ENCODE measurements at places on chromosomes 13 and 19.

DNA sequence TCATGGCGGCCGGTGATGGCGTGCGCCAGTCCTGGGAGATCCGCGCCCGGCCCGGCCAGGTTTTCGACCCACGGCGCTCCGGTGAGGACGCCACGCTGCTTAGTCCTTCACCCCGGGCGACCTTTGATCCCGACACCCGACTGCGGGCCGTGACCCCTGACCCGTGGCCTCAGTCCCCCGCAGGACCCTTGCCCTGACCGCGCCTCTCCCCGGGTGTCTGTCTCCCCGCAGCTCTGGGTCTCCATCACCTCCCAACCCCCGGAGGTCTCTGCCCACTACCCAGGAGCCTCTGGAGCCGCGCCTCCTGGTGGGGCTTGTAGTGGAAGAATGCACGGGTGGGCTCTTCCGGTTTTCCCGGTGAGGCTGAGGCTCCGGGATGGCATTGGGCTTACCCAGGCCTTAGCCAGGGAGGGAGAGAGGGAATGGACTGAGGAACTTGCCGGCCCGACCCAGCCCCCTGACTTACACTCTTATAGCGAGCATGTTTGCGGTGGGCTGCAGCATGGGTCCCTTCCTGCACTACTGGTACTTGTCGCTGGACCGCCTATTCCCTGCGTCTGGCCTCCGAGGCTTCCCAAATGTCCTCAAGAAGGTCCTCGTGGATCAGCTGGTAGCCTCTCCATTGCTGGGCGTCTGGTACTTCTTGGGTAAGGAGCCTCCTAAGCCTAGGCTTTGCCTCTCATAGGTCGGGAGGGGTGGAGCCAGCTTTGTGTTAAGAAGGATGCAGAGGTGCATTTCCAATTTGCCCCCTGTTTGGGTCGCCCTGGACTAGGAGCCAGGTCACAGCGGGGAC lies 566 bp downstream of the MPV17L2 start:
- DNase-seq: no peak

- no peak for DNase-seq
Measured at GRCh38 chr13:48530833-48531232, 2.0 kb downstream of the RCBTB2 start.

DNA sequence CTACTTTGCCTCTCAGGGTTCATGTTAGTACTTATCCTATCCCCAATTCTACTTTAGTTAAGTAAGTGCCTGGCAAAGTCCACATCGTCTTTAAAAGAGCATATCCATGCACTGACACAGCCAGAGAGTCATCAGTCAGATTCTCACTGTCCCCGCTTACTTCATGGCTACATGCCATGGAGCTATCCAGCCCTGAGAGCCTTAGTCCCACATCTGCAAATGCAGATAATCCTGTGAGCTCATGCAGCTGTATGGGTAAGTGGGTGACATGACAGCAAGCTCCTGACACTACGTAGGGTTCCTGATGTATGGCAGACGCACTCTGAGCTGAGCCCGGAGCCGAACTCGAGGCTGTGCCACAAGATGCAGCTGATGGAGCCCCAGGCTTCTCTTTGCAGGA lies 661.5 kb downstream of the LIG4 start:
- DNase-seq: no peak

- no peak for DNase-seq
Measured at GRCh38 chr19:1384478-1385110, 887 bp downstream of the NDUFS7 start.

- no peak for DNase-seq
Measured at GRCh38 chr13:112721198-112722104, 31.6 kb downstream of the ATP11A start.

GRCh38 chr19:49231389-49231788 lies 73.8 kb downstream of the TRPM4 start:
- DNase-seq: no peak

All from GF-D8 (cell line).